ENCODE measurements at places on chromosomes 2 and 18.
A peak's percentile ranks its signal among the peaks of the same experiment; 100 is the strongest.

DNA sequence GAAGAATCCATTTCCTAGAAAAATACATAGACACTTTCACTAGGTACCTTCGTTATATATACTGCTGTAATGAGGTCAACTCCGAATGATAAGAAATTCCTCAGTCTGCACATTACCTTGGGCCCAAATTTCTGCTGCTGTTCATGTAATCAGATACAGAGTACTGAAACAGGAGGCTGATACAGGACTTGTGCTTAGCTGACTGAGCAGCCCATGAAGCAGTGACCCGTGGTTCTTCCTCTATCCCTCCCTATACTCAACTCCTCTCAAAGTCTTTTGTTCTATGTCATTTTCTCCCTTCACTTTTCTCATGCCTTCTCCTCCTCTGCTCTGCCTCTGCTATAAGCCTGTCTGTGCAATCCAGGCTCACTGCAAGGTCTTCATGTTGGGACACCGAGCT, 57.5 kb upstream of the ST8SIA5 start:
- no peak for DNase-seq

- peak; percentile 20 for DNase-seq
Observed at GRCh38 chr18:80175451-80176204, 66.6 kb downstream of the ADNP2 start.

DNA sequence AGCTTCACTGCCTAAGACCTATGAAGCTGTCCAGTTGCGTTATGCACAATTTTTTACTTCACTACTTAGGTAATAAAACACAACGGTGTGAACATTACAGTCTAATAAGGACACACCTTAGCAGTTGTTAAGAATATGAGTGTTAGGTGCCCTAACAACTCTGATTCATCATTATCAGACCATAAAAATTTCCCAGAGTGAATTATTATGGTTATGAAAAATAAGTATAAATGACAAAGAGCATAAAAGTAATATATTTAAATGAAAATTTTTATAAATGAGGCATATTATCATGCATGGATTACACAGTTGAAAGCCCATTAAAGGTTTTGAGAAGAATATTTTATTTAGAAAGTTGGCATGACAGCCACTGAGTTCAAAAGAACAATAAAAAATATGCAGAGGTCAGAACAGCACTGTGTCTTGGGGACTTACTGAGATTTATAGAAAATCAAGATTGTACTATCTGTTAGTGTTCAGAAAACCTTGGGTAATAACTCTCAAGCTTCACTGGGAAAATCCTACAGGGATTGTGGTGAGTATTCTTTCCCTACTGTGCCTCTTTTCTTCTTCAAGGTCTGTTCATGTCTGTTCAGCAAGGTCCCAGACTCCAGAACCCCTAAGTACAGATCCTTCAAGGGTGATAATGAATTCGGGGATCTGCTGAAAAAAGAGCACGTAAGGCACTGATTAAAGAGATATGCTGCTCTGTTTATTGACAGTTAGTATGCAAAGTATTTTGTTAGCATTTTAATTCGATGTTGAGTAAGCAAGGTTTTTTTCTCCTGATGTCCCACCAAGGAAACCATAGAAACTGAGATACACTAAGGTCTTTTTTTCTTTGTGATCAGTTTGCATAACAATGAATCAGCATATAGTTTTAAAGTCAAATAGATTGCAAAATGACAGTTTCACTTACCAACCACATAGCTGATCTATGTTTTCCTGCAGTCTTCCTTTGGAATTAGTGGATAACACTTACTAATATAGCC, 250.0 kb downstream of the DSEL start:
- DNase-seq = no peak

DNA sequence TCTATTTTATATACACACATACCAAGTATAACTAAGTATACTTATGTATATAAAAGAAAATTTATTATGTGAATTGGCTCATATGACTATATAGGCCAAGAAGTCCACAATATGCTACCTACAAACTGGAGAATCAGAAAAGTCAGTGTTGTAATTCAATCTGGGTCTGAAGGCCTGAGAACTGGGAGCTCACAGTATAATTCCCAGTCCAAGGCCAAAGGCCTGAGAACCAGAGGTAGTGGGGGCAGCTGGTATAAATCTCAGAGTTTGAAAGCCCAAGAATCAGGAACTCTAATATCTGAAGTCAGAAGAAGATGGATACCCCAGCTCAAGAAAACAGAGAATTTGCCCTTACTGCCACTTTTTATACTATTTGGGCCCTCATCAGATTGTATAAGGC, 38.9 kb upstream of the TFPI start:
- no peak for DNase-seq

GRCh38 chr2:191786694-191787093, 60.2 kb downstream of the CAVIN2 start:
- no peak for DNase-seq

DNA sequence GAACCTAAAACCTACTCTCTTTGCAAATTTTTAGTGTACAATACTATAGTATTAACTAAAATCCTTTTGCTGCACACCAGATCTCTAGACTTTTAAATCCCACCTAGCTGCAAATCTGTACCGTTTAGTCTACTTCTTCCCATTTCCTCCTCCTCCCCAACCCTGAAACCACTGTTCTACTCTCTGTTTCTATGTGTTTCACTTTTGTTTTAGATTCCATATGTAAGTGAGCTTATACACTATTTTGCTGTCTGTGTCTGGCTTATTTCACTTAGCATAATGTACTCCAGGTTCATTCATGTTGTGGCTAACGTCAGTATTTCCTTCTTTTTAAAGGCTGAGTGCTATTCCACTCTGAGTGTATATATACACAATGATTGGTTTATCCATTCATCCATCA, 18.4 kb upstream of the DSC2 start:
- DNase-seq = no peak
